ENCODE measurements at places on chromosomes 7 and 10. TPM values are rescaled to one million over a fixed set of nuclear protein-coding genes. Genes with fewer than 3 reads are reported as not detected.

The ZP3 gene
- 0.55 TPM for total RNA-seq

The PRXL2A gene
- 14.9 TPM for total RNA-seq

The FGL2 gene
- total RNA-seq: 0.22 TPM

The OR6V1 gene
- not detected for total RNA-seq

The DNAH11 gene
- under 0.01 TPM for total RNA-seq

The CARD11 gene
- total RNA-seq: 0.62 TPM

The OR2A14 gene
- total RNA-seq: not detected

The LIPF gene
- total RNA-seq: not detected

The AKR1C2 gene
- total RNA-seq: 20.4 TPM

The ZNF503 gene
- total RNA-seq: 5.8 TPM

The SPDYE16 gene
- 0.12 TPM for total RNA-seq

The COL28A1 gene
- total RNA-seq: 0.55 TPM

The MRM2 gene
- 14.6 TPM for total RNA-seq

The GPR22 gene
- 1.1 TPM for total RNA-seq

The RALA gene
- total RNA-seq: 60.5 TPM

The TEX47 gene
- not detected for total RNA-seq

The AUTS2 gene
- total RNA-seq: 5.1 TPM

The LOXL4 gene
- 129 TPM for total RNA-seq

The NUDT13 gene
- 1.8 TPM for total RNA-seq

The CALN1 gene
- not detected for total RNA-seq
